ENCODE measurements at places on chromosomes 3 and 15. TPM values are rescaled to one million over a fixed set of nuclear protein-coding genes. Genes with fewer than 3 reads are reported as not detected.

DNA sequence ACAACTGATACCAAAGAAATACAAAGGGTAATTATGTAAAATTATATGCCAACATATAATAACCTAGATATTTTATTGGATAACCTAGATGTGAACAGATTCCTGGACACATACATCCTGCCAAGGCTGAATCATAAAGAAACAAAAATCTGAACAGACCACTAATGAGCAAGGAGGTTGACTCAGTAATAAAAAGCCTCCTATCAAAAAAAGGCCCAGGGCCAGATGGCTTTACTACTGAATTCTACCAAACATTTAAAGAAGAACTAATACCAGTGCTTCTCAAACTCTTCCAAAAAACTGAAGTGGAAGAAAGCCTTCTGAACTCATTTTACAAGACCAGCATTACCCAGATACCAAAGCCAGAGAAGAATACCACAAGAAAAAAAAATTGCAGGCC is 32.4 kb downstream of the THBS1 start:
- no peak overlapping the region for H3K27ac ChIP-seq
- no peak for DNase-seq
- no peaks in the 10 kb centered on the region for H3K36me3 ChIP-seq

GRCh38 chr3:37537914-37538691 is 323.6 kb upstream of the CTDSPL start:
- no peaks in the 10 kb centered on the region for H3K36me3 ChIP-seq
- H3K4me1 ChIP-seq = no peaks in the 10 kb centered on the region
- H3K27ac ChIP-seq = no peak overlapping the region
- no peak for DNase-seq

DNA sequence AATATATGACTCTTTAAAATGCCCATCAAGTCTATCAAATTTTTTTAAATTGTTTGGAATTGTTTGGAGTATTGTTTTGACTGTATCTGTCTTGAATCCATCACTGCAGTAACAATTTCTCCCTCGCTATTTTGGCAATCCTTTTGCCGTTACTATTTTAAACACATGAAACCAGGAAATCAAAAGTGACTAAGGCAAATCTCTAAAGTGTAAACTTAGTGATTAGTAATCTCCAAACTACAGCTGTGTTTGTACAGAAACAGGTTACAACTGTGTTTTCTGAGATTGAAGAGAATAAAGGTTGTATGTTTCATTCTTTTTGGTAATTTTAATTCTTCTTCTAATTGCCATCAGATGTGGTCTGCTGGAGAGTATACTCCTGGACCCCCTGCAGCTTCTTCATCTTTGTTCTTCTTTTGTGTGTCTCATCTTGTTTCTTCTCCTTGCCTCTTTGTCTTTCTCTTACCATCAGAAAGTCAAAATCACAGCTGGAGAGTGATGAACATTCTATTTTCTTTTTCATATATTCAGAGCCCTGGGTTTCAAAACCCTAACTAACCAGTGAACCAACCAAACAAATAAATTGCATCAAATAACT is 465.4 kb downstream of the RBMS3 start:
- no peak for DNase-seq
- no peaks in the 10 kb centered on the region for H3K36me3 ChIP-seq
- no peaks in the 10 kb centered on the region for H3K27me3 ChIP-seq
- H3K4me1 ChIP-seq = no peaks in the 10 kb centered on the region
- H3K4me3 ChIP-seq = no peak overlapping the region

- H3K27ac ChIP-seq = no peak overlapping the region
- H3K4me3 ChIP-seq = no peak overlapping the region
- DNase-seq = no peak
- no peaks in the 10 kb centered on the region for H3K27me3 ChIP-seq
- no peaks in the 10 kb centered on the region for H3K36me3 ChIP-seq
- H3K4me1 ChIP-seq = peaks cover 2% of the 10 kb centered on the region
Measured at GRCh38 chr3:31423482-31423881, 109.2 kb upstream of the STT3B start.

GRCh38 chr15:92883163-92883875 is 16.8 kb upstream of the CHD2 start:
- peak; percentile 49 for DNase-seq
- peak overlapping the region; percentile 84 for H3K27ac ChIP-seq
- H3K36me3 ChIP-seq = peaks cover 20% of the 10 kb centered on the region
- H3K4me3 ChIP-seq = peak overlapping the region; percentile 70
- peaks cover 34% of the 10 kb centered on the region for H3K4me1 ChIP-seq
- no peaks in the 10 kb centered on the region for H3K27me3 ChIP-seq

DNA sequence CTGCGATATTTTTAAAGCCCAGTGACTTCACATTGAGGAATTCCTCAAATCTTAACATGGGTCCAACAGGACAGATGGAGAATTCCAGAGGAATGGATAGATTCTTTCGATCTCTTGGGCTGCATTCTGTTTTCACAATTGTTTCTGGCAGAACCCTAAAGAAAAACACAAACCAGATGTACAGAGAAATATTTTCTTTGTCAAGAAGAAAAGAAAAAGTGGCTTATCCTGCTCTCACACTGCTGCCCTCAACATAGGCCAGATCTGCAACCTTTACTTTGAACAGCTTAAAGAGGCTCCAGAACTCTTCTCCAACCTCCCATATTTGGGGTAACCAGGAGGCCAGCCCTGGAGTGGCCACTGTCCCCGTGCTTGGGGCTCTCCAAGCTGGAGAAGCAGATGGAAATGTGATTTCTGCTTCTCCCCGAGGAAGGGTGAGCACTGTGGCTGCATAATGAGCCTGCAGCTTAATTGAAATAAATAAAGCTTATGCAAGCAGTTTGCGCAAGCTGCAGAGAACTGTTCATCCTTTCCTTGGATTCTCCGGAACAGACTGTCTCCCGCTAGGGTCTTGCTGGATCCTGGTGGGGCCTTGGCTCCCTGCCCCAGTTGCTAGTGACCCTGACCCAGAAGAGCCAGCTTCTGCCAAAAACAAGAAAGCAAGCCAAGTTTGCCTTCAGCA is 453.2 kb upstream of the PROK2 start:
- H3K4me1 ChIP-seq = no peaks in the 10 kb centered on the region
- no peak for DNase-seq
- no peak overlapping the region for H3K27ac ChIP-seq
- no peaks in the 10 kb centered on the region for H3K27me3 ChIP-seq
- no peak overlapping the region for H3K4me3 ChIP-seq

Gene ATP13A4
- total RNA-seq = 2.0 TPM

Gene REC114
- total RNA-seq = not detected

Gene LSMEM2
- total RNA-seq = not detected

All from T-cell (primary cell).